ENCODE measurements at places on chromosomes 12 and 14.

DNA sequence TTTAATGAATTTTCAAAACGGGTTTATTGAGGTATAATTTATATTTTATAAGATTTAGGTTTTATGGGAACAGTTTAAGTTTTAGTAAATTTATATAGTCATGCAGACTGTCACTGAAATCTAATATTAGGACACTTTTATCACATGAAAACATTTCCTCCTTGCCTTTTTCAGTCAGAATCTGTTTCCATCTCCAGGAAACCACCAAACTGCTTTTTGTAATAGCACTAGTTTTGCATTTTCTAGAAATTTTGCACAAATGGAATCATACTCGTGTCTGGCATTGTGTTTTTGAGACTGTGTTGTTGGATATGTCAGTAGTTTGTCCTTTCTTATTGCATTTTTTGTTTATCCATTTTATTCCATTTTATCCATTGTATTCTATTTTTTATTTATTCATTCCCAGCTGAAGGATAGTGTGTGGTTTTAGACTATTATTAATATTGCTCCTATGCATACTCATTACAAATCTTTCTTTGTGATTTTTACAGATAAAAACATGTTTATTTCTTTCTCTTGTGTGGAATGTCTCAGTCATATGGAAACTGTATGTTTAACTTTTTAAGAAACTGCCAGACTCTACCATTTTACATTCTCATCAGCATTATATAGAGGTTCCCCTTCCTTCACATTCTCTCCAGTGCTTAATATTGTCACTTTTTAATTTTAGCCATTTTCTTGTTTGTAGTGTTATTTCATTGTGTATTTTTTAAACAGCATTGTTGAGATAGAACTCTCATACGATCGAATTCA is 26.5 kb downstream of the PALS1 start:
- DNase-seq = no peak

DNA sequence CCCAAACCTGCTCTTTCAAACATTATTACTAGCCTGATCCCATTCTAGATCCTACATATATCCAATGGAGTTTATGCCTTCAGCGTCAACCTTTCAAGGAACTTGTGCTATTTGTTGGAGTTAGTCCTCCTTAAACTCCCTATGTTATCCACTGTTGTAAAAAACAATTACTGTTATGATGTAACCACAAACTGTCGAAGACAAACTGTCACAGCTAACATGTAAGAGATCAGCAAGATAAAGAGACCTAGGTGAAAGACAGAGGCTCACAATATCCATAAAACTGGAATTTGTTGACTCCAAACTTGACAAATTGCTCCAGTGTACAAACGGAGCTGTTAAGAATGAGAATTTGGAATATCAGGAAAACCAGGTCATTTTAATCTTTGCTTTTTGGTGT is 70.7 kb downstream of the CDK17 start:
- DNase-seq = no peak

DNA sequence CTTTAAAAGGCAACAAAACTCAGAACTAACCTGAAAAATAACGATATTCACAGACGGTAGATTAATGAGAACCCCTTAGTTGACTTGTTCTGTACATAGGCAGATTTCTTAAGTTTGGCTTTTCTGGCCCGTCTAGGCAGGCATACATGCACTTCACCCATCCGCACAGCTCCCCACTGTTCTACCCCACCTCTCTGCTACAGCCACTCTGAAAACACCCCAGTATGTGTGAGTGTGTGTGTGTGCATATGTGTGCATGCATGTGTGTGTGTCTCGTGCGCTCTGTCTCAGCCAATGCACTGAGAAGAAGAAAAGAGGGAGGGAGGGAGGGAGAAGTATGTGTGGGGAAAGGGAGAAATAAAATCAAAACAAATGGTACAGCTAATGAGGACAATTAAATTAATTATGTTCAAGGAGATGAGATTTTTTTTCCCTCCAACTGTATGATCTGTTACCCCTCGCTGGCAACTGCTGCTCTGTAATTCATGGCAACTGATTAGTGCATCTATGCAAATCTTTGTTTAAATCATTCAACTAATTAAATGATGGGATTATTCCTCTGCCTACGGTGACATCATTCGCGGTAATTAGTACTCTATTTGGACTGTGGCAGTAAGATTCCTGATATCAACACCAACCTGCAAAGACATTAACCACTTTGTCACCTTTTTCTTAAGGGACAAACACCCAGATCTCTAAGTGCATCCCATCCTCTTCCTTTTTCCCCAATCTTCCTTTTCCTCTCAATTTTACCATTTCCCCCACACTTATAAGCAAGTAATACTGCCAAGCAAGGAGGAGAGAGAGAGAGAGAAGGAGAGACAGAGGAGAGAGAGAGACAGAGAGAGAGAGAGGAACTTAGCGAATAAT is 2.2 kb upstream of the LMO3 start:
- DNase-seq = no peak

- no peak for DNase-seq
Observed at GRCh38 chr12:32568228-32568627, 110.9 kb upstream of the DNM1L start.

DNA sequence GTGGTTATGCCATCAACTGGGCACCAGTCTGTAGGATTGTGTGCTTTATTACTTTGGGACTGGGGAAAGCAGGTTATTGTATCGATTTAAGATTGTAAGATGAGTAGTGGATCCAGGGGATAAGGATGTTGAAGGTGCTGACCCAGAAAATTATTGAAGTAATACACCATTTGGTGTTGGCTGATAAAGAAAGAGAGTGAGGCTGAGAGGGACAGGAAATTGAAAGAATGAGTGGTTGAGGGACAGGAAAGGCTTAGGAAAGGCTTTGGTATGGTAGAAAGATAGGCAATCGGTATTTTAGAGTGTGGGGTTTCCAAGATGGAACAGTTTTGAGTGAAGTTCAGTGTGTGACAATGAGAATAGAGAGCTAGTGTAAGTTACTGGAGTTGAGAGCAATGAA is 12.3 kb downstream of the PPHLN1 start:
- no peak for DNase-seq

DNA sequence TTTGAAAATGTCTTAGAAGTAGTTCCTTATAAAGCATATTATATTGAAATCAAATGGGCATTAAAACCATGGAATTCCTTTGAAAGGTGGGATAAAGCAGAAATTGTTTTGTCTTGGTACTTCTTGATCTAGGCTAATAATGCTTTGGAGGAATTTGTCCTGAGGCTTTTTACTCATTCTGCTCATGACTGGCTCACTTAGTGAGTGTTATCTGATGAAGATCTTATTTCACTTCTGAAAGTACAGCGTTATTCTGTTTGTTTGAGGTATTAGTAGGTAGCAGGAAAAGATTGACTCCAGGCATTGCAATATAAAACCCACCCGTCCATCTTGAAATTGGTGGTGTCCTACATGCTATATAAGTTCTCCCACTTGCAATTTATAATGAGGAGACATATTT is 5.5 kb downstream of the C12orf71 start:
- DNase-seq = no peak

All from activated T-cell treated with anti-CD3 and anti-CD28 coated beads, Interleukin-2, amount 50 U/mL, for 24 hours (primary cell).